ENCODE measurements at places on chromosomes 3 and 15.

DNA sequence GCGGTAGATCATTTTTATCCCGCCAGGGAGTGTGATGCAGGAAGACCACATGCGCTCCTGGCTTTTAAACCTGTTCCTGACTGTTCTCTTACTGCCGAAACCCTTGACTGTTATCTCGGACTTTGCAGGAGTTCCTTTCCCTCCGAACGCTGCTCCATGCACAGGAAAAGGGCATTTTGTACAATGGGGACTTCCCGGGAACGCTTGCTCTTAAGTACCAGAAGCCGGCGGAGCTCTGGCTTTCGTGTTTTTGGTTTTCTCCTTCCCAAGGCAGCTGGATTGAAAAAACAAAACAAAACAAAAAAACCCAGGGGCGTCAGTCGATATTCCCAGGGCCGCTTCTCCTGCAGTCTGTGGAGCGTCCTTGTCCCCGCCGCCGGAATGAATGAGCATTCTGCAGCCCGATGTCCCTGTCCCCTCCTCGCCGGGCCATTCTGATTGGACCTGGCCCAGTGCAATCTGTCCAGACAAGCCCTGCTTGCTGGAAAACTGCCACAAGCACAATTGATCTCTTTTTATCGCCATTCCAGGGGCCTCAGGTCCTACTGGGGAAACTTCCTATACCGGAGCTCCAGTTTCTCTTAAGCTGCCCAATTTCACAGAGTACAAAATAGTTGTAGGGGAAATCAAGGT lies 44.8 kb downstream of the SLC6A1 start:
- DNase-seq = no peak

DNA sequence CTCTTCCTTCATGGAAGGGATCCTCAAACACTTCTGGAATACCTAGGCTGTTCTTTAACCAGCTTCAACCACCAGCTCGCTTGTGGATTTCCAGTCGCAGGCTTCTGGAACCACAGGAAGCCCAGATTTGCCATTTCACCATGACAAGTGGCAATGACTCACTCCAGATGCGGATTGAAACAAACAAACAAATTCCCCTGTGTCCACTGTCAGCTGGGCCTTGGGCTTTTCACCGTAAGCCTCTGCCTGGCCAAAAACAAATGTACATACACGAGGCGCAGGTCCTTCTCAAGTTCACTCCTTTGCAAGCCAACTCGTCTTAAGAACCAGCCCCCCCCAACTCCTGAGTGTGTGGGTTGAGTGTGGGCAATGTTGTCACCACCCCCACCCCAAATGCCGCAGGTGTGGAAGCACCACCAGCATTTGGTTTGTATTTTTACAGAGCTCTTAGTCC lies 8.8 kb downstream of the BCL6 start:
- no peak for DNase-seq

- no peak for DNase-seq
Observed at GRCh38 chr15:79041601-79042168, 48.9 kb downstream of the RASGRF1 start.

DNA sequence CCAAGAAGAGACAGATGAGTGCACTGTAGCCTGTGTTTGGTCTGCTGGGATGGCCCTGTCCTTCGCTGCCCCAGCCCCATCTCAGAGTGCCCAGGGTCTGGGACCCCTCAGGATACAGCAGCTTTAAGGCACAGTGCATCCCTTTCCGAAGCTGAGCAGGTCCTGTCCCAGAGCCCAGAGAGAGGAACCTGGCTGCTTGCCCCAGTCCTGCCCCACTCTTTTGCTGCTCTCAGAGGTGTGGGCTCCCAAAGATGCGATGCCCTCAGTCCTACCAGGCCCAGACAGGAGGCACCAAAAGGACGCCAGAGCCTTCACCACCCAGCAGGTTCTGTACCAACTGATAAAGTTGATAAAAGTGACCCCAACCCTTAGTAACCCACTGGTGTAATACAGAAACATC lies 8.2 kb downstream of the PLCD1 start:
- DNase-seq = no peak

DNA sequence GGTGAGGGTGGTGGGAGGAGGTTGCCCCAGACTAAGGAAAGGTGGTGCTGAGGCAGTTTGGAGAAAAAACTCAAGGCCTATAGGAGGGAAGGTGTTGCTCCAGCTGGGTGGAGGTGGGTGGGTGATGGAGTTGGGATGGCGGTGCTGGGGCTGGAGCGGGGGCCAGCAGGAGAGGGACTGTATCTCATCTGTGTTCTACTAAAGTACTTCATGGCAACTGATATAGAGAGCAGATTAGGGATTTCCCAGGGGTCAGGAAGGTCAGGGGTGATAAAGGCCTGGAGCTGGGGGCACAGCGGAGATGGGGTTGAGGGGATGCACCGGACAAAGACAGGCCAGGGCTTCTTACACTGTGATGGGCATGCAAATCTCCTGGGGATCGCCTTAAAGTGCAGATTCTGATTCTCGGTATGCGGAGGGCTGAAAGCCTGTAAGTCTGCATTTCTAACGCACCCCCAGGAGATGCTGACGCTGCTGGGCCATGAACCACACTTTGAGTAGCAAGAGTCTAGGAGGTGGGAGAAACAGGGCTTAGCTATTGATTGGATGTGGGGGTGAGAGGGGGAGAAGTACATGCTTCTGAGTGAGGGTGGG lies 4.2 kb downstream of the KLHL40 start:
- no peak for DNase-seq

DNA sequence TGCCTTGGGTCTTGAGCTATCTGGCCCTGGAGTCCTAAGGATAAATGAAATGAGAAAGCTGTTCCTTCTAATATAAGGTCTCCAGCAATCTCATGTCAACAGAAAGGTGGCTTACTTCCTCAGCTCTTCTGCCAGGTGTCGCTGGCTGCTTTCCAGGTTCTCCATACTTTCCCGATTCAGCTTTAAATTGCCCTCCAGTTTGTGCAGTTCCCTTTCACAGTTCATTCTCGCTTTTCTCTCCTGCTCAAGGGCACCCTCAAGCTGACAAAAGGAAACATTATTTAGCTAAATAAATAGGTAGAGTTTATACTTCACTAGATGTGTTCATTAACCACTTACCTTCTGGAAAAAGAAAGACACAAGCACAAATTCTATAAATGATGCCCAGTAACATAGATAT lies 73.0 kb downstream of the MYH15 start:
- no peak for DNase-seq

GRCh38 chr3:129567939-129568338 lies 25.0 kb downstream of the H1-8 start:
- DNase-seq = no peak

DNA sequence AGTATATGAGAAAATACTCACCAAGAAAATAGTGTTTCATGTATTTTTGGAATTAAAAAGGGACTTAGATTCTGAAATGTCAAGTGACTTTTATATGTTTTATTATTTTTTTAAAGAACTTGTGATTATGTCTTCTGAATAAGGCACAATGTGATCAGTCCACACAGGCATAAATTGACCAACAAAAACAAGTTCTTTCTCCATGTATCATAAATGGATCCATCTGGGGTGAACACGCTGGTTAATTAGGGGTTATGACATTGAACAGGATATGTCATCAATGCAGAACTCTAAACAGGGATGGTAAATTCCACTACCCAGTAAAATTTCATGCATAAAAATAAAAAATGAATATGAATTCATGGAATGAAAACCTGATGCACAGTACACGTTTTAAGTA lies 31.3 kb upstream of the PIK3CA start:
- no peak for DNase-seq

GRCh38 chr3:186216900-186217819 lies 108.3 kb upstream of the ETV5 start:
- DNase-seq = no peak

DNA sequence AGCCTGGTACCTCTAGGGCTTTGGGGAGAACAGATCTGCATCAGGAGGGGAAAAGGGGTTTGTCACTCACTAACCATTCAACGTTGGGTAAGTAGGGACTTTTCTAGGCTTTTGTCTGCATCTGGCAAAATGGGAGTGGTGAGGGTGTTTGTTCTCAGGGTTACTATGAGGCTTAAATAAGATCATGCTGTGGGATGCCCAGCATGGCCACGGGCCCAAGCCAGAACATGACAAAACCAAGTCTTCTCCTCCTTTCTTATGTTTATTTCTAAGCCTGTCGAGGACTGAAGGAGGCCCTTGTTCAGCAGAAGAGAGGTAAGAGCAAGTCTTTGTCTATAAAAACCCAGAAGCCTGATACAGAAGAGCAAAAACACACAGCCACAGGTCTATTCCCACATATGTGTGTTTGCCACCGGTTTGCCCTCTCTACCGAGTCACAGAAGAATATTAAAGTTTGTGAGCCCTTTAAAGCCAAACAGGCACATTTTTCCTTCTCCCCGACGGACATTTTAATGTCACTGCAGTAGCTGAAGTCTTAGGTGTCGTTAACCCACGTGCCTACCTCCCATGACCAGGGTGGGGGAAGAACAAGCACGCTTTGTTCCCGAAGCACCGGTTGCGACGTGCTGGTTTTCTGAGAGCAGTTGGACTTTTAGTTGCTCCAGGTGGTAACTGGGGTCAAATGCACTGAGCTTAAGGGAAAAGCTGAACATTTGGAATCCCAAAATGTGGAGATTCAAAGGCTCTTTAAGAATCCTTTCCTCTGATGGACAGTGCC lies 72.1 kb downstream of the NOX5 start:
- DNase-seq = no peak

DNA sequence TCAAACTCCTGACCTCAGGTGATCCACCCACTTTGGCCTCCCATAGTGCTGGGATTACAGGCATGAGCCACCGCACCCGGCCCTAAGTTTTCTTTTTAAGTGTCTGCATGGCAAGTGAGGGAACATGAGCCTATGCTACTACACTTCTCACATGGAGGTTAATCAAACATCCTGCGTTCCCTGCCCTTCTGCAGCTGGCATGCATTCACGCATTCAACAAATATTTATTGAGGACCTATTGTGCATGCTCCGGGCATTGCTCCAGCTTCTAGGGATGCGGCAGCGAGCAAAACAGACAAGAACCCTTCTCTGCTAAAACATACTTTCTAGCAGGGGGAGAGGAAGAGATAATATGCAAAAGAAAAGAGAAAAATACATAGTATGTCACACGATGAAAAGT lies 42.6 kb upstream of the ACKR4 start:
- DNase-seq = no peak

DNA sequence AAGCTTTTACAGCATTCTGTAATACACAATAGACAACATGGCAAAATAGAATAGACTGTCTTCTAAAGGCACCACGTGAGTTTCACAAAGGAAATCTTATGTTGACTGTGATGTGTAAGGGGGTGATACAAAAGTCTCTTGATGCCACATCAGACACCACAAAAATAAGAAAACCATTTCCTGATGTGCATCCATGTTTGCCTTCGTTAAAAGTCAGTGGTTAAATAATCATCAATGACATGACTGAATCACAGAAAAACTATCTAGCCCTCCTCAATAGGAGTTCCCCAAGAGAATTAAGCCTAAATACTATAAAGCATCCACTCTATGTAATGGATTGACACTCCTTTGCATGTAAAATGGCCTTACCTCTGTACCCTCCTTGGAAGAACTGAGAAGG lies 198.6 kb upstream of the SLC2A2 start:
- DNase-seq = no peak

- DNase-seq = no peak
Observed at GRCh38 chr3:196486263-196486662, 17.3 kb downstream of the RNF168 start.

DNA sequence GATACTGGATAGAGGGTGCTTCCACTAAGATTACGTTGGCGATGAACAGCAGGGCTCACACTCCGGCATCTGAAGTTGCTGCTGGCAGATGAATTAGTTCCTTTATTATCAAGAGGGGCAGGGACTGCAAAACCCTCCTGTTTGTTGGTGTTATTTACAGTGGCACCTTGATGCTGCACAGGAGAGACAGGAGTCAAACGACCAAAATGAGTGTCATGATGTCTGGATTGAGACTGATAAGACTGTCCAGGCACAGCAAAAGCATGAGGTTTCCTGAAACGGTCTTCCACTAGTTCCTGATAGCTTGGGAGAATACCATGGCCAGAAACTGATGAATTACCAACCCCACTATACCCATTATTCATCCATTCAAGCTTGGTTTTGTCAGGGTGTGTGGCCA lies 100.8 kb upstream of the NEDD4 start:
- DNase-seq = no peak

- DNase-seq = no peak
Observed at GRCh38 chr3:148729476-148730055, 31.9 kb downstream of the AGTR1 start.

GRCh38 chr3:197393711-197394110 lies 95.3 kb upstream of the DLG1 start:
- no peak for DNase-seq

DNA sequence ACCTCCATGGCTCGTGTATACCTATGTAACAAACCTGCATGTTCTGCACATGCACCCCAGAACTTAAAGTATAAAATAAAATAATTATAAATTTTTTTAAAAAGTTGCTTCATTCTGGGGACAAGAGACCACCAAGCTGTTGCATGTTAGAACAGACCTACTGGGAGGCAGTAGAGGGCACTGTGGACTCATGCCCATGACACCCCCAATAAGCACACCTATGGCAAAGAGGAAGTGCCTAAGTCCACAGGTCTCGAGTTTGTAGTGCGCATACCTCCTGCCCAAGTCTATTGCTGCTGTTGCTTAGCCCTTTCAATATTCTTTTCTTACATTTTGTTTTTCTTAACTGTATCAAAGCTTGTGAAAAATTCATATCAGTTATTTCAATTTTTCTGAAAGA lies 267.9 kb upstream of the THBS1 start:
- DNase-seq = no peak

GRCh38 chr3:192864941-192865340 lies 52.7 kb downstream of the MB21D2 start:
- DNase-seq = no peak

DNA sequence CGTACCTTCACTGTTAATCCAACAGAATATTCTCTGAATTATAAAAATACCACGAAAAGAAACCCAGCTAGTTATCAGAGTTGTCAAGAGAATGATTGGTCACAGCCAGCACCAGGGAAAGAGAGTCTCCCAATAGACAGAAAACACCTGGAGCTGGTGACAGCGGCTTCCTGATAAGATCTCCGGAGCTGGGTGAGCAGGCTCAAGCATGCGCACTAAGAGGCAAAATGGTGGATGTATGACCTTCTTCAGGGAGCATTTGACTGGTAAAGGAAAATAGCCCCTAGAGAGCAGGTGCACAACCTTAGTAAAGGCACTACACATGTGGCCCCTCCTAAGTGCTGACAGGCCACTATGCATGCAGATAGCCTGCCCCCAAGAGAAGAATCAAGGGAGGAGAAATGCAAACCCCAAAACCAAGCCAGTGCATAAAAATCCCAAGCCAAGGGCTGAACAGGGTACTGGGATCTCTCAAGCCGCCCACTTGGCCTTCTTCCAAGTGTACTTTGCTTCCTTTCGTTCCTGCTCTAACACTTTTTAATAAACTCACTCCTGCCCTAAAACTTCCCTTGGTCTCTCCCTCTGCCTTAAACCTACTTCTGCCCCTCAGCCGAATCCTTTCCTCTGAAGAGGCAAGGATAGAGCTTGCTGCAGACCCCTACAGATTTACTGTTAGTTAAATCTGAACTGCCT lies 93.2 kb downstream of the UACA start:
- DNase-seq = no peak
